Right renal pelvis (tissue), 4 donors: ENCODE measurements at places on chromosomes 13 and 19.
A peak's percentile ranks its signal among the peaks of the same experiment; 100 is the strongest.

GRCh38 chr13:100156788-100157187, 67.9 kb downstream of the PCCA start:
- DNase-seq, result no peak

DNA sequence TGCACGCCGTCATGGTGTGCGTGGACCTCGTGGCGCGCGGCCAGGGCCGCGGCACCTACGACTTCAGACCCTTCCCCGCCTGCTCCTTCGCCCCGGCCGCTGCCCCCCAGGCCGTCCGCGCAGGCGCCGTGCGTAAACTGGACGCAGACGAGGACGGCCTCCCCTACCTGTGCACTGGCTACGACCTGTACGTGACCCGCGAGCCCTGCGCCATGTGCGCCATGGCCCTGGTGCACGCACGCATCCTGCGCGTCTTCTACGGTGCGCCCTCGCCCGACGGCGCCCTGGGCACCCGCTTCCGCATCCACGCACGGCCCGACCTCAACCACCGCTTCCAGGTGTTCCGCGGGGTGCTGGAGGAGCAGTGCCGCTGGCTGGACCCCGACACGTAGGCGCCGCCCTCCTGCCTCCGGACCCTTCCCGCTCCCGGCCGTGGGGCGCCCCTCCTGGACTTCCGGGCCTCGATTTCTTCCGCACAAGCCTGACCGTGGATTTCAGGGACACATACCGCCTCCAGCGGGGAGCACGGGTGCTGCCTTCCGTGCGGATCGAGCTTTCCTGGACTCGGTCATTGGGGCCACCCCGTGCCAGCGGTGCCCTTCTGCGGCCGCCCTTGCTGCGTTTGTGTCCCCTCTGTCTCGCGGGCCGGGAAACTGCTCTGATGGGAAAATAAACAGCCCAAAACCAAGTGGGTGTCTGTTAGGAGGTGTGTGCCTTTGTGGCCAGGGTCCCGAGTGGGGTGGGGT, 7.7 kb downstream of the ADAT3 start:
- DNase-seq, result no peak

- DNase-seq, result no peak
Observed at GRCh38 chr19:30567536-30568232, 195.5 kb downstream of the ZNF536 start.

GRCh38 chr19:20078581-20079031, 806 bp downstream of the ZNF90 start:
- no peak for DNase-seq

DNA sequence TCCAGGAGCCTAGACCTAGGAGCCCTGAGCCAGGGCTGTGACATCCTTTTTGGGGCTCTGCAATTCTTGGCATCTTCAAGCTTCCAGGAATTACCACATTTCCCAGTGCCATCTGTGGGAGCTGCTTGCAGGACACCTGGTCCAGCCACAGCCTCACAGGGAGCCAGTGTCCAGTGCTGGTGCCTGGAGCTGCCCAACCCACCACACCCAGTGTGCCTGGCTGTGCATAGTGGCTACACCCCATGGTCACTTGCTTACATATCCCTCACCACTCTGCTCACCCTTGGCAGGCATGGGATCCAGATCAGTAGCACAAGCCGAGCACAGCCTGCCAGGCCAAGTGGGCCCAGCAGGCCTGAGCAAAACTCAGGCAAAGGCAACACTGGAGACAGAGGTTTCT, 2151.4 kb upstream of the PCDH20 start:
- no peak for DNase-seq

DNA sequence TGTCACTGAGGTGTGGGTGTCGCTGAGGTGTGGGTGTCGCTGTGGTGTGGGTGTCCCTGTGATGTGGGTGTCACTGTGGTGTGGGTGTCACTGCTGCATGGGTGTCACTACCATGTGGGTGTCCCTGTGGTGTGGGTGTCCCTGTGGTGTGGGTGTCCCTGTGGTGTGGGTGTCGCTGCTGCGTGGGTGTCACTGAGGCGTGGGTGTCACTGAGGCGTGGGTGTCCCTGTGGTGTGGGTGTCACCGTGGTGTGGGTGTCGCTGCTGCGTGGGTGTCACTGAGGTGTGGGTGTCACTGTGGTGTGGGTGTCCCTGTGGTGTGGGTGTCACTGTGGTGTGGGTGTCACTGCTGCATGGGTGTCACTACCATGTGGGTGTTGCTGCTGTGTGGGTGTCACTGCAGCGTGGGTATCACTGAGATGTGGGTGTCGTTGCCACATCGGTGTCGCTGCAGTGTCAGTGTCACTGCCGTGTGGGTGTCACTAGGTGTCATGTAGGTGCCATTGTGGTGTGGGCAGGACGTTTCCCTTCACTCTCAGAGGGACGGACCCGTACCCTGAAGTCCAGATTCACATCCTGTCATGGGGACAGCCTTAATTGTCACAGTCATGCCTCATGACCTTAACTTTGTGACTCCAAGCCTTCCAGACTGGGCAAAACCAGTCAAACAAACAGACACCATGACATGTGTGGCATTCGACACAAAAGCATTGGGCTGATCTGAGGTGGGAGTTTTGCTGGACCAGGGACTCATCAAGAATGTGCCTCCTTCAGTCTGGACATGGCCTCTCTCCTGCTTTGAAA, 12.7 kb upstream of the GAS6 start:
- DNase-seq, result no peak

DNA sequence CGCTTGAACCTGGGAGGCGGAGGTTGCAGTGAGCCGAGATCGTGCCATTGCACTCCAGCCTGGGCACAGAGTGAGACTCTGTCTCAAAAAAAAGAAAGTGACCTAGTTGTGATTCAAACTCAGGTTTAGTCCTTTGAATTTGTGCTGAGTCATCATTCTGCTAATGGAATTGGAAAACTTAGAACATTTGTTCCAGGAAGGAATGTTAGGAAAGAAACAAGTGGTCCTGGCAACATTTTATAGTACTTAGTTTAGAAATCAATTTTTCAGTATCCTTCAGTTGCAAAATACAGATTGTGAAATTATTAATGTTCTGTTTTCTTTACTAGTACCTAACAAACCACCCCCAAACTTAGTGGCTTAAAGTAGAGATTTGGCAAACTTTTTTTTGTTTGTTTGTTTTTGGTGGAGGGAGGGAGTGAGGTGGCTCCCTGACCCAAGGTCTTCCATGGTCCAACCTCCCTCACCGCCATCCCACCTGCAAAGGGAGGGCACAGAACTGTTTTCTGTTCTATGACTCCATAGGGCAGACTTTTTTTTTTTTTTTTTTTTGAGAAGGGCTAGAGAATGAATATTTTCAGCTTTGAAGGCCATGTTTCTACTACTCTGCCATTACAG, 9.2 kb upstream of the SULT2A1 start:
- DNase-seq, result no peak

DNA sequence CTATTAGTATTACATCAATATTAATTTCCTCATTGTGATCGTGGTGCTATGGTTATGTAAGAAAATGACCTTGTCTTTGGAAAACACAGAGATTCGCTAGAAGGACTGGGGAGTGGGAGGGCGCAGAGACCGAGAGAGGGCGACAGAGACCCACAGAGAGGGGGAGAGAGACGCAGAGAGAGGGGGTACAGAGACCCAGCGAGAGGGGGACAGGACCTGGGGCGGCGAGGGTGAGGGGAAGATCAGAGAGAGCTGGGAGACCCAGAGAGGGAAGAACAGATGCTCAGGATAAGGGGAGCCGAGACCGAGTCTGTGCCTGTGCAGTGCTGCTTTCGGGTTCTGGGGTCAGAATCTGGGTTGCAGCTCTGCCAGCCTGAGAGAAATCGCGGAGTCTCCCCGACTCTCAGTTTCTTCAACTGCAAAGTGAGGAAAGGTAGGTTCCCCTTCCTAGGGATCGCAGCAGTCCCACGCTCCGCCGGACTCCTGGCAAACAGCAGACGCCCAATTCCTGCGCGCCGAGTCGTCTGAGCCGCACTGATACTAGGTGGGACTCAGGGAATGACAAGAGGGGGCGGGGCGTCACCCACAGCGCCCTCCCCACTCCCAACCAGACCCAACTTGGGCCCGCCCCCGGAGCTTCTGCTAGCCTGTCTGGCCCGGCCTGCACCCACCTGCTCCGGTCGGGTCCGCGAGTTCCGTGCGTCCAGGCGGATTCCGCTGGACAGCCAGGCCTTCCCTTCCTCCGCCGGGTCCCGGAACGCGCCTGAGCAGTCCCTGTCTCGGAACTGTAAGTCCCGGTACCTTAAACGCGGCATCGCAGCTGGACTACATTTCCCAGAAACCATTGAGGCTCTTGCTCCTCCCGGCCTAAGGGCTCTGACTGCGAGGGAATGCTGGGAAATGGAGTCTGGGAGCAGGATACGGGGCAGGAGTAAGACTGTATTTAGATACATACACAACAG, 15.3 kb downstream of the IZUMO2 start:
- DNase-seq, result peak; percentile 90

DNA sequence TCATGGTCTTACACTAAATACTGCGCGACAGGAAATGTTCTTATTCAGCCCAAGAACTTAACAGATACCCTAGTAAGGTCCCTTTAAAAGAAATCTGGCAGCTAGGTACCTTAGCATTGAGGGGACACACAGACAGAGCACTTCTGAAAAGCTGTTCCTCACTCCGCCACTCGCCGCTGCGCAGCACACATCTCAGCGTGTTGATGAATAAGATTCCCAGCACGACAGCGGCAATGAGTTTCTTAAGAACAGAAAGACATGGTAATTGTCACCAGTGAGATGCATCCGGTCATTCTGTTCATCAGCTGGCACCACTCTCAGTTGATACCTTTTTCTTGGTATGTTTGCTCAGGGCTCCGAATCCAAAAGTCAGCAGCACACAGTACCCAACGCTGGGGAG, 39.9 kb downstream of the TMTC4 start:
- DNase-seq, result no peak

- peak; percentile 66 for DNase-seq
Observed at GRCh38 chr19:47863514-47863936, 4.5 kb downstream of the TPRX2 start.

- no peak for DNase-seq
Observed at GRCh38 chr19:8631425-8631819, 989 bp downstream of the NFILZ start.

DNA sequence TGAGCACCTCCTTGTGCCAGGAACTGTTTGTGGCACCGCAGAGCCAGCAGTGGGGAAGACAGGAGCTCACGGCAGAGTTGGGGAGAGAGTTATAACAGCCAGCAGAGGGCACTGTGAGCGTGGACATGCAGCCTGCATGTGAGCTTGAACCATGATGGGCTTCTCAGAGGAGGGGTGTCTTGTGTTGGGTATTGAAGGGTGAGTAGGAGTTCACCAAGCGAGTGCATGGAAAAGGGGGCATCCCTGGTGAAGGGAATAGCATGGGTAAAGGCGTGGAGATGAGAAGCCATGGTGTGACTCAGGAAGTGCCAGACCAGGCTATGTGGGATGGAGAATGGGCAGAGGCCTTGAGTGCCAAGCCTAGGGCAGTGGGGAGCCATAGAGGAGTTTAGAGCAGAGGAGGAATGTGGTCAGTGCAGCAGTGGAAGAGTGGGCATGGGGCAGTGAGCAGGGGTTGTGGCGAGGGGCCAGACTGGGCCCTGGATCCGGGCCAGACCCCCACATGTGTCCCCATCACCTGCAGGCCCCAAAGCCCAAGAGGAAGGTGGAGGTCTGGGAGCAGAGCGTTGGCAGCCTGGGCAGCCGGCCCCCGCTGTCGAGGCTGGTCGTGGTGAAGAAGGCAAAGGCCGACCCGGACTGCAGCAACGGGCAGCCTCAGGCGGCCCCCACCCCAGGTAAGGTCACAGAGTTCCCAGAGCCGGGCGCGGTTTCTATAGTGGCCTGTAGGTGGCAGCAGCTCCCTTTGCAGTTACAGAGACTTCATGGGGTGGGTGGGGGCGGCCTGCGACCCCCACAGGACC, 11.8 kb upstream of the SHD start:
- no peak for DNase-seq

DNA sequence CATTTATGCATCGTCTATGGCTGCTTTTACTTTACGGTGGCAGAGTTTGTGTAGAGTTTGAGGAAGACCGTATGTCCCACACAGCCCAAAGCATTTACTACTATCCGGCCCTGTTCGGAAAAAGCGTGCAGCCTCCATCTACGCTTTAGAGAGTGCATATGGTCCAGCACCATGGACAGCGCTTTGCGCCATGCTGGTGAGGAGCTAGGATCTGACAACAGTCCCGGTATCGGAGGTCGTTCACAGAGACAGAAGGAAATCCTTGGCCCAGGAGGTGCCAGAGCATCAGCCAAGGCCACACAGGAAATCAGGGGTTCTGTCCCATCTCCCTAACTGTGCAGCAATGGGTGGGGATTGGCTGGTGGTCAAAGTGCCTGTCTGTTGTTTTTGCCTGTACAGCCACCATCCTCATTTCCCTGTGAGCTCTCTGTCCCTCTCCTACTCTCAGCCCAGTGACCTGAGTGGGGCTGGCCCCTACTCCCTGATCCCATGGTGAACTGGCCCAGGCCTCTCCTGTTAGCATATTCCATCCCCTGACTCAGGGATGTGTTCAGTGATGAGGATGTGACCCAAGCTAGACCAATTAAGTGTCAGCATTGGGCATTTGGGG, 16.2 kb upstream of the PRODH2 start:
- peak; percentile 74 for DNase-seq

DNA sequence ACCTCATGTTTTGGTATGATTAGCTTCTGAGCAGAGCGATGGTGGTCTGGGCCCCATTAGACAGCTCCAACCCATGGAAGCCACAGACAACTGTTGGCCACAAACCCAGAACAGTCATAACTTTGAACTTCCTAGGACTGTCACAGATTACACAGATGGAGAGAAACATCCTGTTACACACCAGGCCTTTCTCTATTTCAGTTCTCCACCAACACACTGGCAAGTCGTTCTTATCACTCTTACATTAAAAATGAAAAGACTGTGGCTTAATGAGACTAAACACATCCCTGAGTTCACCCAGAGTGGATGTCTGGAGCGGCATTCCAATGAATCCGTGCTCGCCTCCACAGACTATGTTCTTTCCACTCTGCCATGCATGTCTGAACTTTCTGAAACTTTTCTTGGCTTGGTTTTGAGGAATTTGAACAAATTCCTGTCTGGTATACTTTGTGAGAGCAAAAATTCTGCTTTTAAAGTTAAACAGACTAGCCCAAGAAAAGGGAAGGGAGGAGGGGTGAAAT, 109.1 kb downstream of the NALCN start:
- no peak for DNase-seq

DNA sequence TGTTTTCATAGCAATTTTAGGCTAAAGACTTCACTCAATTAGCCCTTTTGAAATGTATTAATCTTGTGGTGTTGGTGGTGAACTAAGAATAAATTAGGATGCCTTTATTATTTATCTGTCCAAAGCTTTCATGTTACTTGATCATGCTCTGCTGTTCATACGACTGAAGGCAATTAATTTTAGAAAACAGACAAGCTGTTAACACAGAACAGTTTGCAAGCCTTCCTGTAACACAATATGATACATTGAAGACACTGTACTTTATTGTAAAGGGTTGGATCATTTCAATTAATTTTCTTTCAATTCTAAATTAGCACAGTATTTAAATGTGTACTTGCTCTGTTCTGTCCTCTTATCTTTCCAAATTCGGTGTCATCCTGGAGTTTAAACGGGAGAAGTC, 794.3 kb upstream of the MIR17HG start:
- no peak for DNase-seq

- no peak for DNase-seq
Observed at GRCh38 chr13:44573790-44574465, 2.2 kb downstream of the TSC22D1 start.

GRCh38 chr13:100594731-100595130, 6.1 kb upstream of the GGACT start:
- DNase-seq, result no peak

GRCh38 chr19:2344381-2344870, 15.6 kb upstream of the TMPRSS9 start:
- no peak for DNase-seq

- DNase-seq, result no peak
Observed at GRCh38 chr19:10952809-10953208, 8.0 kb upstream of the SMARCA4 start.

- DNase-seq, result no peak
Observed at GRCh38 chr13:22789027-22789593, 391.7 kb upstream of the SGCG start.

- DNase-seq, result peak; percentile 11
Observed at GRCh38 chr13:39684531-39685137, 29.2 kb downstream of the COG6 start.
